Type B pancreatic cell (in vitro differentiated cells): ENCODE measurements at places on chromosomes 13 and 19. TPM values are rescaled to one million over a fixed set of nuclear protein-coding genes. Genes with fewer than 3 reads are reported as not detected.

Gene KIRREL2
- total RNA-seq: 3.3 and 3.5 TPM in 2 replicates

Gene CEACAM7
- total RNA-seq: 4.4 and 8.0 TPM in 2 replicates

Gene GJB6
- total RNA-seq: 7.7 and 14.8 TPM in 2 replicates

- H3K27me3 ChIP-seq: no peaks in the 10 kb centered on the region
- no peak overlapping the region for H3K27ac ChIP-seq
- DNase-seq: no peak
- no peaks in the 10 kb centered on the region for H3K4me1 ChIP-seq
- peaks cover 14% of the 10 kb centered on the region for H3K36me3 ChIP-seq
Observed at GRCh38 chr13:60062502-60062901, 101.2 kb downstream of the DIAPH3 start.

GRCh38 chr13:40082639-40083038 is 427.2 kb downstream of the COG6 start:
- no peaks in the 10 kb centered on the region for H3K36me3 ChIP-seq
- DNase-seq: no peak
- H3K4me3 ChIP-seq: no peak overlapping the region
- H3K27ac ChIP-seq: no peak overlapping the region
- H3K4me1 ChIP-seq: peaks cover 22% of the 10 kb centered on the region

- DNase-seq: no peak
- H3K27me3 ChIP-seq: no peaks in the 10 kb centered on the region
- no peak overlapping the region for H3K4me3 ChIP-seq
Observed at GRCh38 chr13:53822136-53822535, 793.5 kb downstream of the OLFM4 start.

DNA sequence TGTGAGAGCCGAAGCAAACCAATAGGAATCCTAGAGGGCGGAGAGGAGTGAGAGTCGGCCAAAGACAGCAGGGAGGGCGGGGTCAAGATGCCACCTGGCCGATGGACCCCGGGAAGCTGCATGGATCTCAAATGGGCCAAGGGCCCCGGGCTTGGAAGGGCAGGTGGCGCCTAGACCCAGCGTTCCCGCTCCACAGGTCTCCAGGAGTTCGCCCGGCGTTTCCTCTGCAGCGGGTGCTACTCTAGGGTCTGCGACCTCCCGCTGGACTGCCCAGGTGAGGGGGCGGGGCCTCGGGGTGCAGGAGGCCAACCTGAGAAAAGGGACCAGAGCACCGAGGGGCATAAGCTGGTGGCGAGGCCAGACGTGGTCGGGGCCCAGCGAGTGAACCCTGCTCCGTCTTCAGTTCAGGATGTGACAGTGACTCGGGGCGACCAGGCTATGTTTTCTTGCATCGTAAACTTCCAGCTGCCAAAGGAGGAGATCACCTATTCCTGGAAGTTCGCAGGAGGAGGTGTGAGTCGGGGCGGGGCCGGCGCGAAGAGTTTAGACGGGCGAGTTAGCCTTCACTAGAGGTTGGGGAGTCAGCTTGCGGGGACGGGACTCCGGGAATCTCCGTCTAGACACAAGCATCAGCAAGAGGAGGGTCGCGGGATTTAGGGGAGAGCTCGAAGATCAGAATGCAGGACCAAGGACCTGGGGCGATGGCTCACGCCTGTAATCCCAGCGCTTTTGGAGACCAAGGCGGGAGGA is 9.9 kb downstream of the SPACA6 start:
- DNase-seq: no peak
- H3K4me1 ChIP-seq: peaks cover 28% of the 10 kb centered on the region
- H3K27me3 ChIP-seq: peaks cover 5% of the 10 kb centered on the region
- H3K4me3 ChIP-seq: peak overlapping the region; percentile 88

DNA sequence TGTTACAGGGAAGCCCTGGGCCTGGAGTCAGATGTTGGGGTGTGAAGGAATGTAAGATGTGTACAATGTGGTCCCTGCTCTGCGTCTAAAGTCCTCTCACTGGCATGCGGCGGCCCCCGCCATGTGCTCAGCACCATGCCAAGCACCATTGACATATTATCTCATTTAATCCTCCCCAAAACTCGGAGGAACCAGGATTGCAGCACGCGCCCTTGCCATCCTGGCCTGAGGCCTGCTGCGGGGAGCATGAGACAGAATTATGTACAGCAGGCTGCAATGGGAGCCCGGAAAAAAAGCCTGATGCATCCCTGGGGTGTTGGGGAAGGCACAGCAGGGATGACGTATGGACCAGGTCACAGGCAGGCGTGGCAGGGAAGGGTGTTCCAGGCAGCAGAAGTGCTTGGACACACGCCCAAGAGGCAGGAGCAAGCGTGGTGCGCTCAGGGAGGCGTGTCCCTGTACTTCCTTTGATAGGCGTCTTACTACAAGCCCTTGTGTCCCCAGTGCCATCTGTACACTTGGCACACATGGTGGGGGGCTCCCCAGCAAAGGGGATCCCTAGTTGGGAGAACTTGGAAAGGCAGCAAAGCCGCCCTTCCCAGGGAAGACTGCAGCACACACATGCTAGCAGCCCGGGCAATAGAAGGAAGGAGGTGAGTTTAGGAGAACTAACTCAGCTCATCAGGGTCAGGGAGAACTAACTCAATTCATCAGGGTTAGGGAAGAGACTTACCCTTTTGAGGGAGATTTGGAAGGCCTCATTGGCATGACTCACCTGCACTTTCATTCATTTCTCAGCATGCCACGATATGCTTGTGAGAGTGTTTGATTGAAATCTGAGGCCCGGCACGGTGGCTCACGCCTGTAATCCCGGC is 3.4 kb downstream of the EVI5L start:
- H3K4me1 ChIP-seq: peaks cover 19% of the 10 kb centered on the region
- no peak for DNase-seq
- H3K27me3 ChIP-seq: peaks cover 13% of the 10 kb centered on the region
- peak overlapping the region; percentile 42 for H3K4me3 ChIP-seq
- no peaks in the 10 kb centered on the region for H3K36me3 ChIP-seq

GRCh38 chr19:39106194-39106593 is 19.4 kb upstream of the PAK4 start:
- DNase-seq: no peak
- H3K4me3 ChIP-seq: no peak overlapping the region
- peaks cover 5% of the 10 kb centered on the region for H3K4me1 ChIP-seq

- H3K27ac ChIP-seq: no peak overlapping the region
- no peak for DNase-seq
- H3K4me3 ChIP-seq: no peak overlapping the region
- H3K4me1 ChIP-seq: peaks cover 8% of the 10 kb centered on the region
- no peaks in the 10 kb centered on the region for H3K27me3 ChIP-seq
- H3K36me3 ChIP-seq: no peaks in the 10 kb centered on the region
Observed at GRCh38 chr19:35330475-35330874, 1.5 kb downstream of the CD22 start.

GRCh38 chr13:111361046-111361872 is 40.8 kb downstream of the TEX29 start:
- H3K36me3 ChIP-seq: no peaks in the 10 kb centered on the region
- no peak overlapping the region for H3K27ac ChIP-seq
- H3K4me1 ChIP-seq: no peaks in the 10 kb centered on the region
- H3K27me3 ChIP-seq: peaks cover 8% of the 10 kb centered on the region

DNA sequence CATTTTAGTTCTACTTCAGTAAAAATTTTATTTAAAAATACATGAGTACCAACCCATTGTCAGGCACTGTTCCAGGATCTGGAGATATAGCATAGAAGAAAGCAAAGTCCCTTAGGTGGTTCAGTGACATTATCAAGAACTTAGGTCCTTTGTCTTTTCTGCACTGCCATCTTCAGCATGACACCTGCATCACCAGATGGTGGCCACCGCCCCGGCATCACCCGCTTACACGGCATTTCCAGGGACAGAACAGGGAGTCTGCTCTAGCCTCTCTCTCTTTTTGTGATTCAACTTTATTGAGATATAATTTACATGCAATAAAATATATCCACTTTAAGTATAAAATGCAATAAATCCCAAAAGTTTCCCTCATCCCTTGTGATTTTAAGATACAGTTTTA is 23.5 kb downstream of the DYRK1B start:
- peaks cover 7% of the 10 kb centered on the region for H3K4me1 ChIP-seq
- no peaks in the 10 kb centered on the region for H3K27me3 ChIP-seq

DNA sequence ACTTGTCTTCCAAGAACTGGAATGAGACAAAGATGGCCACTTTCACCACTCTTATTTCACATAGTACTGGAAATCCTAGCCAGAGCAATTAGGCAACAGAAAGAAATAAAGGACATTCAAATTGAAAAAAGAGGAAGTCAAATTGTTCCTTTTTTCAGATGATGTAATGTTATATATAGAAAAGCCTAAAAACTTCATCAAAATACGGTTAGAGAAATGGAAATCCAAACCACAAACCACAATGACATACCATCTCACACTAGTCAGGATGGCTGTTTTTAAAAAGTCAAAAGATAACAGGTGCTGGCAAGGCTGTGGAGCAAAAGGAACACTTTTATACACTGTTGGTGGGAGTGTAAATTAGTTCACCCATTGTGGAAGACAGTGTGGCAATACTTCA is 113.3 kb upstream of the SPRY2 start:
- peaks cover 4% of the 10 kb centered on the region for H3K4me1 ChIP-seq
- H3K27me3 ChIP-seq: no peaks in the 10 kb centered on the region
- no peak for DNase-seq
- no peak overlapping the region for H3K4me3 ChIP-seq

- no peak overlapping the region for H3K27ac ChIP-seq
- peaks cover 59% of the 10 kb centered on the region for H3K27me3 ChIP-seq
- H3K36me3 ChIP-seq: no peaks in the 10 kb centered on the region
- no peak overlapping the region for H3K4me3 ChIP-seq
Observed at GRCh38 chr19:1453525-1454364, 3.8 kb downstream of the APC2 start.
